Fibroblast of gingiva (primary cell): ENCODE measurements at places on chromosomes 7 and 10.

- no peak for DNase-seq
Observed at GRCh38 chr10:61542596-61542995, 89.4 kb upstream of the TMEM26 start.

GRCh38 chr10:818010-818409 is 113.5 kb downstream of the LARP4B start:
- DNase-seq, result no peak

- no peak for DNase-seq
Observed at GRCh38 chr7:47896809-47897423, 51.4 kb downstream of the PKD1L1 start.

DNA sequence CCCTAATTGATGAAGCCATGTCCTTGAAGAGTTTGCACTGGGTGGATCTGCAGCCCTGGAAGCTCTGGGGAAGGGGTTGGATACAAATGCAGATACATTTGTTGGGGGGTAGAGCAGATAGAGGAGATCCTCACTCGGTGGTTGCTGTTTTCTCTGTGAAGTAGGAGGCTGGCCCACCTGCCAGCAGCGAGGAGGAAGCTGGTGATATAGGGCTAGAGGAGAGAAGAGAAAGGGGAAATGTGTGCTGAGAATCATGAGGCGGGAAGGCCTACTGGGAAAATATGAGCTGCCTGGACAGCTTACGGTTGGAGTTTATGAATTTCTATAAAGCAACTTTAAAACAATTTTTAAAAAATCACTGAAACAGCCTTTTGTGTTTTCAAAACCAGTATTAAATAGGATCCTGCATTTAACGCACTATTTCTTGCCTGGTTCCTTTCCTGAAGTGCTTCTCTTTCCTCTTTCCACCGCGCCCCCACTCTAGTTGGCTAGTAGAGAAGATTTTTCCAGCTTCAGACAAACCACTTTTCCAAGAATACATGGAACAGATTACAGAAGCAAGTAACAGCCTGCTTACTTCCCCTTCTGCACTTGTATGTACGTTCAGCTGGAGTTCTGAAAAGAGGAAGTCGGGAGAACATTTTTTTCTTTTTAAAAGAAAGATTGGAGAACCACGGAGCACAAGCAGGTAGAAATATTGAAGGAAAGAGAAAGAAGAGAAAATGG is 100.6 kb upstream of the GLCCI1 start:
- DNase-seq, result no peak

DNA sequence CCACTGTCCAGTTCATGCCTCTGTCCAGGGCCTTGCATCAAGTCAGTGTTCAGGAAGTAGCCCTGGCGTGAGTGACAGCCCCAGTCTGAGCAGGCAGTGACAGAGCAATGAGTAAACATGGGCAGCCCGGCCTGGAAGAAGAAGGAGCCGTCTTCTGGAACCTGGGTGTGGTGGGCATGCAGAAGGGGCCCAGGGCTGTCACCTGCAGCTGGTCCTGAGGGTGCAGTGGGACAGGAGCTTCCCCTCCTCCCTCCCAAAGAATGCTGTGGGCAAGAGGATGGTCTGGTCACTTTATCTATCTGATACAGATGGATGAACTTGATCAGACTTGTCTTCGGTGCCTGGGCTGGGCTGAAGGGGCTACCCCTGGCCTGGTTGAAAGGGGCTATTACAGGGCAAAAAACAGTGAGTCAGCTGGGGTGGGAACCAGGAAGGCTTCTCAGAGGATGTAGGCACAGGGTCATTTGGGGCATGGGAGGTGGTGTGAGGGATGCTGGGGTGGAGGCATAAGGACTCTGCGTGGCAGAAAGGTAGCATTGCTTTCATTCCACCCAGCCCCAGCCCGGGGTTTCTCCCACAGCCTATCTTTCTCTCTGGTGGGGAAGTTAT is 42.7 kb upstream of the PPIF start:
- no peak for DNase-seq

- DNase-seq, result peak; percentile 29
Observed at GRCh38 chr10:111076682-111077478, at the start of gene ADRA2A. TSS of gene ADRA2A (plus strand) at chr10:111077029. CDS start at chr10:111077997, 968 bp downstream.

DNA sequence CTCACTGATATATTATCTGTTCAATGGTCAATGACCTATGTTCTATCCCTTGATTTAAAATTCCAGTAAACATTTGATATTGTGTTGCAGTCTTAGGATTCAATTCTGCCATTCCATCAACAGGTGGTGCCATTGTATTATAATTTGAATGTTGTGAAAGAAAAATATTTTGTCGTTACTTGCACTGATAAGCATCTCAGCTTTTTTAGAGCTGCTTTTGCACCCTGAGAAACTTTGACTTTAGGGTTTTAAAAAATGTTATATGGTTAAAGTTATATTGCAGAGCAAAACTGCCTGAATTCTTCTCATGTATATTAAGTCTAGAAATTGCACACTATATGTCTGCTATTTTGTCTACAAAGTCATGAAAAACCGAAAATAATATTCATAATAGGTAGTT is 18.8 kb upstream of the MINDY3 start:
- DNase-seq, result peak; percentile 18

- peak; percentile 72 for DNase-seq
Observed at GRCh38 chr10:79007421-79008319, 61.1 kb upstream of the ZMIZ1 start.

- DNase-seq, result no peak
Observed at GRCh38 chr10:48740988-48741387, 56.3 kb downstream of the WDFY4 start.

DNA sequence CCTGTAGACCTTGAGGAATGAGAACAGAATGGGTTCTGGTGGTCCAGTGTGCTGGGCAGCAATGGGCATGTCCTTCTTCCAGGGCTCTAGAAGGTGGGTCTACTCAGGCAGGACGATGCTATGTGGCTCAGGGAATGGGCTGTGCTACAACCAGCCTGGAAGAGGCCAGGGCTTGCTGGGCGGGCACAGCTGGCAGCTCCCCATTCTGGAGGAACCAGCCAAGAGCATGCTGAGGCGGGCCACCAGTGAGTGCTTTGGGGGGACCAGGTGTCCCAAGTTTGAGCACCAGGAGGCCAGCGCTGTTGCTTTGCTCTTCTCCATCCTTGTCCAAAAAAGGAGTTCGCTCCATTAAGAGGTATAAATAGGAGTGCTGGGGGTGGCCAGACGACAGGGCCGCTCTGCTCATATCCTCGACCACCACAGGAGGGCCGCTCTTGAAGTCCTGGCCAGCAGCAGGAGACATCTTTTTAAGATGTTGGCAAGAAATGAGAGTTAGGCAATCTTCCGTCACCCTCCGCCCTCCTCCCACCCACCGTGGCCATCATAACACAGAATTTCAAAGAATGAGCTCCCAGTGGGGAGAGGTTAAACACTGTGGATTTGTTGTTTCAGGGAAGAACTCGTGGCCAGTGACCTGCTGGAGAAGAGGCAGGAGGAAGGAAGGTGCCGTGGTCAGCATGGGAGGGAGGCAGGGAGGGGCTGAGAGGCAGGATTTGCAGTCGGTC is 141.3 kb downstream of the GRK5 start:
- peak; percentile 37 for DNase-seq

DNA sequence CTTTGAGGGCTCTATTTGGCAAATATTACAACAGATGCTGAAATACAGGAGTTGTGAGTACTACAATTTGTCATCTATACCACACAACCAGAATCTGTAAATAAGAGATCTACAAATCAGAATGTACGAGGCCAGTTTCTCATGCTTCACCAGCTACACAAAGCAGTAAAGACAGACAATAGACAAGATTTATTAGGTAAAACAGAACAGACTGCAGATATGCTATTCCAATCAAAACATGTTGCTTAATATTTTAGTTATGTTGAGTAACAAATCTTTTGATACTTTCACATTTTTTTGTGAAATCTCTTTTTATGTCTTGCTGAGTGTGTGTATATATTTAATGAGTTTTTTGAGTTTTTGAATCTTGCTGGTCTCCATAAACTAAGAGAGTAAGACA is 109.1 kb downstream of the CHCHD3 start:
- DNase-seq, result peak; percentile 28

- DNase-seq, result no peak
Observed at GRCh38 chr10:28906011-28906411, 228.7 kb downstream of the BAMBI start.

DNA sequence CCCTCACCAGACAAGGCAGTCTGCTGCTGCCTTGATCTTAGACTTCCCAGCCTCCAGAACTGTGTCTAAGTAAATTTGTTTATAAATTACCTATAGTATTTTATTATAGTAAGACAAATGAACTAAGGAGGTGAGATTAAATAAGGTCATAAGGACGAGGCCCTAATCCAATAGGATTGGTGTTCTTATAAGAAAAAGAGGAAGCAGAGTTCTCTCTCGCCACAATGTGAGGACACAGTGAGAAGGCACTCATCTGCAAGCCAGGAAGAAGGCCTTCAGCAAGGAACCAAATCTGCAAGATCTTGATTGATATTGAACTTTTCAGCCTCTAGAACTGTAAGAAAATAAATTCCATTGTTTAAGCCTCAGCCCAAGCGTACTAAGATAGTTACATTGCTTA is 6.1 kb upstream of the ZNF438 start:
- no peak for DNase-seq

DNA sequence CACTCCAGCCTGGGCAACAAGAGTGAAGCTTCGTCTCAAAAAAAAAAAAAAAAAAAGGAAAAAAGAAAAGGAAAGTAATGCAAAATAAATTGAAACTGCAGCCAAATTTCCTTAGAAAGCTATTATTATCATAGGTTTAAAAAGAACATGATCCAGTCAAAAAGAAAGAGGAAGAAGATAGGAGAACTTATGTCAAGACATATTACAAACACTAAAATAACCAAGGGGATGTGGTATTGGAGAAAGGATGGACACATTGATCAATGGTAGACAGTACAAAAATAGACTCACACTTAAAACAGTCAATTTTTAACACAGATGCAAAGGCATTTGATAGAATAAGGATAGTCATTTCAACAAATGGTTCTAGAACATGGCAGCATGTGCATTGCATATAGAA is 27.3 kb upstream of the PFKP start:
- DNase-seq, result no peak

- no peak for DNase-seq
Observed at GRCh38 chr10:105769248-105770184, 1128.4 kb downstream of the SORCS3 start.

DNA sequence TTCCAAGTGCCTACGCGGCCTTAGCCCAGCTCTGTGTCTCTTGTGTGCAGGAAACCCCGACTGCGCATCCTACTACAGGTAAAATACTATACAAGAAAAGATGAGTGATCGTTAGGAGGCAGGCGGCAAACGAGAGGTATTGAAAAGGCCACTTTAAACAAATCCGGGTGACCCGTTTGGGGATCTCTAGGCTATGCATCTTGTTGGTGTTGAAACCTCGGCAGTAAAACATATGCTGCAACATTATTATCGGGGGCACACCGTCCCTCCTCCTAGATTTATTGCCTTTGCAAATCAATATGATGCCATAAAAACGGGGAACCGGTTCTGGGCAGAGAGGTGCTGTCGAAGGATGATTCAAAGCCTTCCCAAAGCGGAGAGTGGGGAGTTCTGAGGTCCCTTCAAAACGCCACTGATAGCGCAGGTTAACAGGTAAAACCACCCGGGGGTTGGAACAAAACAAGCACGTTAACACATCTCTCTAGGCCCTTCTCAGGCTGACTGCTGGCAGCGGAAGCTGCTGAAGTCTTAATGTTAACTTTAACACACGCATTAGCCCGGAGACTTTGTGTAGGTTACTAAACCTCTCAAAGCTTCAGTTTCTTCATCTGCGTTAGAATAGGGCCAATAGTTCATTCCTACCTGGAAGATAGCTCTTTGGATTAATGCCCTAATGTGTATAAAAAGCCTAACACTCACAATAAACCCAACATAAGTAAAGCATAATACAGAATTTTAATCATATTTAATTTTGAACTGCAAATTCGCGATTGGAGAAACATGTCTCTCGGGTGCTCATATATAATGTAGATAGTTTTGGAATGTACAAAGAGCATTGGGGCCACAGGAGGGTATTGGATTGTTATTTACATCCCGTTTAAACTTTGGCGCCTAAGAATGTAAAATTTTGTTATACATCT is 2.6 kb upstream of the TBX20 start:
- DNase-seq, result no peak

DNA sequence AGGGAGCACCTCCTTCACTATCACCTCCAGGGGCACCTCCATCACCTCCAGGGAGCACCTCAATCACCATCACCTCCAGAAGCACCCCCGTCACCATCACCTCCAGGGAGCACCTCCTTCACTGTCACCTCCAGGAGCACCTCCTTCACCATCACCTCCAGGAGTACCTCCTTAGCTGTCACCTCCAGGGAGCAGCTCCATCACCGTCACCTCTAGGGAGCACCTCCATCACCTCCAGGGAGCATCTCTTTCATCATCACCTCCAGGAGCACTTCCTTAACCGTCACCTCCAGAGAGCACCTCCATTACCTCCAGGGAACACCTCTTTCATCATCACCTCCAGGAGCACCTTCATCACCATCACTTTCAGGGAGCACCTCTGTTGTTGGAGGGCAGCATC is 103.0 kb downstream of the DNAJB6 start:
- no peak for DNase-seq

GRCh38 chr7:53541475-53541874 is 506.0 kb downstream of the POM121L12 start:
- DNase-seq, result no peak

- no peak for DNase-seq
Observed at GRCh38 chr10:84188815-84189214, 5.5 kb upstream of the CDHR1 start.

DNA sequence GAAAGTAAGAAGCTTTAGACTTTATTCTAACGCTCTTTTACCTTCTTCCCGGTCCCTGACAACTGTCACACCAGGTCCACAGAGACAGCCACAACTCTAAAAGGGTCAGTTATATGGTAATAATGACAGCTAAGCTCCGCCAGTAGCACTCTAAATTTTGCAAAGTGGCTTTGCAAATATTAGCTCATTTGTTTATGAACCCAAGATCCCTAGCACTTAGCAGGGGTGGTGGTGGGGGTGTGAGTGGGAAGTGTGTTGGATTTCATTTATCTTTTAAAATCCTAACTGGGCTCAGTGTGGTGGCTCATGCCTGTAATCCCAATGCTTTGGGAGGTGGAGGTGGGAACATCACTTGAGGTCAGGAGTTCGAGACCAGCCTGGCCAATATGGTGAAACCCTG is 34.8 kb upstream of the SDK1 start:
- DNase-seq, result no peak

DNA sequence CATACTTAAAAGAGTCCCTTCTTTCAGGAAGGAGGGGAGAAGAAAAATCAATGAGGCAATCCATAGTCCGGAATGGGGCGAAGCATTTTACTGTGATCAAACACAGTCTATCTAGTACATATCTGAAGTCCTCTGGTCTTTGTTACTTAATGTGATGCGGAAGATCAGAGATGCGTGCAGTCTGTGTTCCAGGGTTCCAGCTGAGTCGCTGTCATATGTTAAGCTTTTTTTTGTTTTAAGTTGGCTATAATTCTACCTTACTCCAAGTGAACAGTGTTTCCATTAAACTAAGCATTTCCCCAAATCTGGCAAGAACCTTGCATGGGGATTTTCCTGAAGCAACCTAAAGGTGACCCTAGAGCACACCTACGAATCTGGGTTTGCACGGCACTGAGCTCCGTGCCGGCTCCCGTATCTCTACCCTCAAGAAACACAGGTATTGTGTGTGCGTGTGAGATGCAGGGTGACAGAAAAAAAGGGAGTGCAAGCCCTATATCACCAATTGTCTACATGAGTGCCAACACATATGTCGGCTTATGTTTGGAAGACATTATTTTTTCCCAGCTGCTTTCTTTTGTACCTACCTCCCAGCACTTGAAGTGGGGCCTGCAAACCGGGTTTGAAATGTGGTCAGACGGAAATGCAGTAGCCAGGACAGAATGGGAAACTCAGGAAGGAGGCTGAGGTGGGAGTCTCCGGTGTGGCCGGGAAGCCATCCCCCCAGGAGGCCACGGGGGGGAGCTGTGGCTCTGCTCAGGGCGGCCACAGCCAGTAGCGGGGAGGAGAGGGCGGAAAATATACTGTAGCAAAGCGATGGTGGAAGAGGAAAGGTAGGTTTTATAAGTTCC is 435.8 kb upstream of the MGMT start:
- peak; percentile 21 for DNase-seq
